ENCODE measurements at places on chromosomes 4 and X.

GRCh38 chrX:52598886-52599285 lies 55.8 kb downstream of the SSX7 start:
- no peak for DNase-seq

GRCh38 chr4:124334119-124334518 lies 378.4 kb downstream of the ANKRD50 start:
- peak; percentile 78 for DNase-seq

GRCh38 chrX:143945171-143945570 lies 61.3 kb downstream of the UBE2NL start:
- DNase-seq: no peak

- no peak for DNase-seq
These were observed 8.5 kb upstream of the NFKB1 start for GRCh38 chr4:102492531-102493241.

DNA sequence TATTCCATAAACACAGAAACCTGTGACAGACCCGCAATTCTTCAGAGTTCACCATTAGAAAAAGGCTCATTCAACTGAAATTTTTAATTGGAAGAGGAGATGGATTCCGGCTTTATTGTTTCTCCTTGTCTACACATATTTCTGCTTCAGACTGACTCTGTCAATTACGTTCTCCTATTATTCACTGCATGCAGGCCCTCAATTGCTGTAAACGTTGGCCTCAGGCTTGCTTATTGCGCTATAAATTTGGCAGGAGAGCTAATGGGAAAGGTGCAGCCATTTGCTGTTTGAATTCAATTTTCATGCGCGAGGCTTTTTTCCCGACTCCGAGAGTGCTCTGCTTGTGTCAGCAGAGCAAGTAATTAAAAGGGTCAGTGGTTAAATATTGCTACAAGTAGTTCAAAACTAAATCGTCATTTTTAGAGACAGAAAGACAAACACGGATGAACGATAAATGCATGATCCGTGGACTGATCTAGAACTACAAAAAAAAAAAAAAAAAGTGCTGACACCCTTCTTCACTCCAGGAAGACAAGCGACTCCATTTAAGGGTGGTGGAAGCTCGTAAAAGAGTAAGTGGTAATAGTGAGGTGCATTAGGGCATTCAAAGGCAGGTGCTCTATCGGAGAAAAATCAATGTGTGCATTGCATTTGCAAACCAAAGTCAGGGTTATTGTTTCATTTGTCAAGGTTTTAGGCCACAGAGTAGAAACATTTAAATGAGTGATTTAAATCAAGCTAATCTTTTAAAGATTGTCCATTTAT lies 841.6 kb upstream of the FRG1 start:
- DNase-seq: no peak

GRCh38 chr4:76307660-76308014 lies 1.1 kb downstream of the STBD1 start:
- DNase-seq: no peak

GRCh38 chr4:2817701-2818350 lies 24.9 kb downstream of the SH3BP2 start:
- no peak for DNase-seq
